ENCODE measurements at places on chromosomes 16 and 17. TPM values are rescaled to one million over a fixed set of nuclear protein-coding genes. Genes with fewer than 3 reads are reported as not detected.
A peak's percentile ranks its signal among the peaks of the same experiment; 100 is the strongest.

PPP1R27 gene
- not detected for total RNA-seq

THUMPD1 gene
- 41.5 TPM for total RNA-seq

CA5A gene
- not detected for total RNA-seq

PRCD gene
- total RNA-seq, result 0.75 TPM

RCVRN gene
- 0.35 TPM for total RNA-seq

CMTR2 gene
- total RNA-seq, result 20.5 TPM

- no peaks in the 10 kb centered on the region for H3K36me3 ChIP-seq
- no peak for DNase-seq
- H3K27ac ChIP-seq, result no peak overlapping the region
- no peak overlapping the region for H3K4me3 ChIP-seq
Measured at GRCh38 chr16:84243732-84244131, 3.9 kb upstream of the KCNG4 start.

GRCh38 chr16:63361032-63361624 is 1324.9 kb upstream of the CDH8 start:
- no peak overlapping the region for H3K27ac ChIP-seq
- DNase-seq, result peak; percentile 3
- no peaks in the 10 kb centered on the region for H3K4me1 ChIP-seq
- H3K4me3 ChIP-seq, result no peak overlapping the region
- H3K27me3 ChIP-seq, result no peaks in the 10 kb centered on the region

DNA sequence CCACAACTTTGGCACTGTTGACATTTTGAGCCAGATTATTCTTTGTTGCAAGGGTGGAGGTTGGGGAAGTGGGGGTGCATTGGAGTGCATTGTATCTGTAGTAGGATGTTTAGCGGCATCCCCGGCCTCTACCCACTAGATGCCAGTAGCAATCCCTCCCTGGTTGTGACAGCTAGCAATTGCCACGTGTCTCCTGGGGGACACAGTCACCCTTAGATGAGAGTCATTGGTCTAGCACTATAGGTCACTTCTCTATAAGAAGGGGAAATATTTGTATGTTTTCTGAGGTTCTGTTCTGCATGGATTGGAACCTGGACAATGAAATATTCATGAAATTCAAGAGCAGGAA is 32.4 kb downstream of the MSI2 start:
- H3K4me3 ChIP-seq, result peak overlapping the region; percentile 4
- no peak for DNase-seq
- peaks cover 84% of the 10 kb centered on the region for H3K4me1 ChIP-seq
- peak overlapping the region; percentile 87 for H3K27ac ChIP-seq

DNA sequence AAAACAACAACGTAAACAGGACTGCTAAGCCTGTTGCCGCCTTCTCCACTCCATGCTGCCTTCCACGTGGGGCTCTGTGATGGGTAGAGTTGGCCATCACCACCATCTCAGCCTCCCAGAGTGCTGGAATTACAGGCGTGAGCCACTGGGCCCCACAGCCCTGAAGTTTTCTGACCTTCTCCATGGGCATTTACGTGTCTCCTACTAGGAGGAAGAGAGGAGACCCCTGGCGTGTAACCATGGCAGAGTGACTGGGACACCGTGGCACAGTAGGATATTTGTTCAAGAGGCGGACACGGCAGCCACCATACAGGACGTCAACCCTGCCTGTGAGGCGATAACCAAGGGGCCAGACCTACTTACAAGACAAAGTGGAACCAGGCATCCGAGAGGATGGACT is 31.1 kb downstream of the TRPV3 start:
- H3K4me1 ChIP-seq, result peaks cover 45% of the 10 kb centered on the region
- no peak overlapping the region for H3K4me3 ChIP-seq
- no peak overlapping the region for H3K27ac ChIP-seq
- H3K27me3 ChIP-seq, result no peaks in the 10 kb centered on the region

GRCh38 chr16:30068750-30069610 is 3.4 kb downstream of the ALDOA start:
- H3K27me3 ChIP-seq, result no peaks in the 10 kb centered on the region
- H3K4me1 ChIP-seq, result peaks cover 37% of the 10 kb centered on the region
- H3K36me3 ChIP-seq, result peaks cover 25% of the 10 kb centered on the region
- H3K27ac ChIP-seq, result no peak overlapping the region

GRCh38 chr16:6663668-6664067 is 669.0 kb upstream of the RBFOX1 start:
- no peak overlapping the region for H3K4me3 ChIP-seq
- no peaks in the 10 kb centered on the region for H3K4me1 ChIP-seq
- no peak for DNase-seq
- peaks cover 37% of the 10 kb centered on the region for H3K27me3 ChIP-seq
- H3K36me3 ChIP-seq, result no peaks in the 10 kb centered on the region

GRCh38 chr17:48068491-48068961 is 20.4 kb downstream of the NFE2L1 start:
- H3K36me3 ChIP-seq, result peaks cover 9% of the 10 kb centered on the region
- H3K4me1 ChIP-seq, result peaks cover 12% of the 10 kb centered on the region
- H3K27ac ChIP-seq, result no peak overlapping the region
- H3K27me3 ChIP-seq, result no peaks in the 10 kb centered on the region
